ENCODE measurements at places on chromosomes 16 and 17.

- DNase-seq: no peak
Measured at GRCh38 chr17:63826468-63827001, 696 bp upstream of the PSMC5 start.

DNA sequence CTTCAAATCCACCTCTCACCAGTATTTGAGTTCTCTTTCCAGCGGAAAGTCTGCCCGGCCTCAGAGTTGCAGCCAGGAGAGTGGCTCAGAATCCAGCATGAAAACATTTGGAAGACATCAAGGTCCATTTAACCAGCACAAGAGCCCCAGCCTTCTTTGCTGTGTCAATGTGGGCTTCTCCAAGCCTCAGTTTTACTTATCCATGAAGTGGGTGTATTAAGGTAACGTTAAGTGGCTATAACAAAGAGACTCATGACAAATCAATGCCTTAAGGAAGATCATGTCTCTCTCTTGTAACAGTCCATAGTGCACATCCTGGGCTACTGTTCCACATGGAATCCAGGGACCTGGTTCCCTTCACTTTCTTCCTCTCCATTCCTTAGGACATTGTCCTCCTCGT, 959 bp upstream of the SPPL2C start:
- DNase-seq: no peak

GRCh38 chr17:38464723-38465390, 36.6 kb downstream of the ARHGAP23 start:
- DNase-seq: no peak

DNA sequence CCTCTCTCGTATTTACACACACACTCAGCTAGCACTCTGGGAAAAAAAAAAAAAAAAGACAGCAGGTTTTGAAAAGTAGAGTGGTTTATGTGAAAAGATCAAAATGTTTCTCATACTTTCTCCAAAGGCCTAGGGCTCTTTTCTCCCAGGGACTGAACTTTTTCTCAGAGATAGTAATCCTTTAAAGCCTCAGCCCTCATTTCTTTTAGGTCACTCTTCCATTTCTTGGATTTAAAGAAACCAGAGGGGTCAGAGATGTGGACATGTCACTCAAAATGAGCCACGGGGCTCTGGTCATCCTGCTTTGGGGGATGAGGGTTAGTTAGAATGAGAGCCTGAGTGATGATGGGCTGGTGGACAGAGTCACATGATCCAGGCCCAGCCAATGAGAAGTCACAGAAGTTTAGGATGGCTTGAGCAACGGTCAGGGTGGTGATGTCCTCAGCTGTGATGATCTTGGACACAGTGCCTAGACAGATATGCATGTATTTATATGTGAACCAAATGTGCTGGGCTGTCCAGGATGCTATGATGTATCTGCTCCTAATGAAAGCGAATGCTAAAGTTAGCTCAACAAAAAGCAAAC, 33.7 kb upstream of the AXIN2 start:
- no peak for DNase-seq

Data from T follicular helper cell (primary cell).